ENCODE measurements at places on chromosomes 5 and 9.

DNA sequence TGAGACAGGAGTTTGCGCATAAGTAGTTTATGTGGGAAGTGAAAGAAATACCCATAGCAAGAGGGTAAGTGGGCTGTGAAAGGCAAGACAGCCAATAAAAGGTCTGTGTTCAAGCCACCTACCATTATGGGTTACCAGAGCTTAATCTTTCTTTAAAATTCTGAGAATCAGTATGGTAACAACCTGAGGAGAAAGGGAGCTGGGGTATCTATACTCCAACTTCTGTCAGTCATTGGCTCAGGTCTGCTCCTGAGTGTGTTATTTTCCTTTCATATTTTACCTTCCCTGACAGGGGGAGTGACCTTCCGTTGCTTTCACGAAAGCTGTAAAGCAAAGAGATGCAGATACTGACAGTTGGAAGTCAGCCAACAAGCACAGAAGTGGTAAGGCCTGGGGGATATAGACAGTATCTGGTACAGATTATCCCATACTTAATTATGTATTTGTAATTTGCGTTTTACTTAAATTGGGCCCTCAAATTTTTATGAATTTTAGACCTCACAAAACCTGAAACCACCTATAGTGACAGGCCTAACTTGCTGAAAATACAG is 233.4 kb downstream of the RAB3C start:
- no peak for DNase-seq

DNA sequence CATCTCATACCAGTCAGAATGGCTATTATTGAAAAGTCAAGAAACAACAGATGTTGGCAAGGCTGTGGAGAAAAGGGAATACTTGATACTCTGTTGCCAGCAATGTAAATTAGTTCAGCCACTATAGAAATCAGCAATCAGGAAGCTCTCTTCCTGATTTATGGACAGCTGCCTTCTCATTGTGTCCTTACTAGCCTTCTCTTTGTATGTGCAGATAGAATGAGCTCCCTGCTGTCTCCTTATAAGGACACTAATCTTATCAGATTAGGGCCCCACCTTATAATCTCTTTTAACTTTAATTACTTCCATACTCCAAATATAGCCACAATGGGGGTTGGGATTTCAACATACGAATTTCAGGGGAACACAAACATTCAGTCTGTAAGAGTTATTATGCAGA is 38.0 kb downstream of the KCNV2 start:
- no peak for DNase-seq

- no peak for DNase-seq
These were observed at the start of the genes BRIX1 and RAD1 for GRCh38 chr5:34915139-34915855. BRIX1 (plus strand) TSS chr5:34915711; CDS start chr5:34915739, 28 bp downstream. RAD1 (minus strand) TSS chr5:34915504; CDS start chr5:34914892, 612 bp downstream.

- DNase-seq, result no peak
These were observed 144.9 kb downstream of the CEP120 start for GRCh38 chr5:123278284-123278683.

GRCh38 chr5:170508660-170509347 is 5.0 kb downstream of the KCNIP1 start:
- DNase-seq, result no peak

DNA sequence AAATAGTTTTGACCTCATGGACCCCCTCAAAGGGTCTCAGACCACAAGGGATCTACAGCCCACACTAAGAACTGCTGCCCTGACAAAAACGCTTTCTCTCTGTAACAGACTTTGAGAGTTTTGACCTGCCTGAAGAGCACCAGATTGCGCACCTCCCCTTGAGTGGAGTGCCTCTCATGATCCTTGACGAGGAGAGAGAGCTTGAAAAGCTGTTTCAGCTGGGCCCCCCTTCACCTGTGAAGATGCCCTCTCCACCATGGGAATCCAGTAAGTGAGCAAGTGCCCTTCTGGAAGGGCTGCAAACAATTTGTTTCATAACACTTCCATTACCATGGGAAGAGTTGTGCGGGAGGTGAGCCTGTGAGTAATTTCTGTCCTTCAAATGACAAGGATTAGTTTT is 6.0 kb downstream of the PTTG1 start:
- no peak for DNase-seq

DNA sequence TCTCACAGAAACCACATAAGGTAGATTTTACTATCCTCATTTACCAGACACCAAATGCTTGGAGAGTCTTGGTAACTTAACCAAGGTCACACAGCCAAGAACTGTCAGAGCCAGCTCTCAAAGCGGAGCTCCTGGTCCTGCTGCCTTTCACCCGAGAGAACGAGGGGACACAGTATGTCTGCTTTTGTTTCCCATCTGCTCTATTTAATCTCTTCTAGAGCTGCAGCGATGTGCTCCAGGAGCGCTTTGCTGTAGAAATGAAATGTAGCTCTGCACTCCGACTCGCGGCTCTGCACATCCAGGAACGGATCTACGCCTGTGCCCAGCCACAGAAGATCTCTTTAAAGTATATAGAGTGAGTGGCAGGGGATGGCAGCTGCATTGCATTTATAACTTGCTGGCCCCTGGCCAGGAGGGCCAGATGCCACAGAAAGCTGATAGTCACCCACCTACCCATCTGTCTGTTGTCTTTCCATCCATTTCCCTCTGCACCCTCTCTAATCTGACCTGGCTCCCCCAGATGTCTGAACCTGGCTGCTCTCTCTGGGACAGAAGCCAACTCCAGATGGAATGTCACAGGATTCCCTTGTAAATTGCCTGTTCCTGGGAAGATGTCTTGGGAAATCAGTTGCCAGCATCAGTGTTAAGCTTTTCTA is 21.4 kb upstream of the TRMT10B start:
- no peak for DNase-seq

Data from keratinocyte (primary cell).